ENCODE measurements at places on chromosomes 2 and 18. TPM values are rescaled to one million over a fixed set of nuclear protein-coding genes. Genes with fewer than 3 reads are reported as not detected.

SP100 gene
- total RNA-seq: 63.1 TPM

GALNT5 gene
- total RNA-seq: 0.04 TPM

UPP2 gene
- not detected for total RNA-seq

AQP12A gene
- not detected for total RNA-seq

PAX3 gene
- total RNA-seq: 5.5 TPM

CYTIP gene
- 0.06 TPM for total RNA-seq

GNAL gene
- total RNA-seq: 17.3 TPM

AGXT gene
- not detected for total RNA-seq

ACTG2 gene
- not detected for total RNA-seq

FBXO11 gene
- total RNA-seq: 25.7 TPM

ASXL3 gene
- total RNA-seq: 0.41 TPM

CXCR4 gene
- 0.06 TPM for total RNA-seq

DNA sequence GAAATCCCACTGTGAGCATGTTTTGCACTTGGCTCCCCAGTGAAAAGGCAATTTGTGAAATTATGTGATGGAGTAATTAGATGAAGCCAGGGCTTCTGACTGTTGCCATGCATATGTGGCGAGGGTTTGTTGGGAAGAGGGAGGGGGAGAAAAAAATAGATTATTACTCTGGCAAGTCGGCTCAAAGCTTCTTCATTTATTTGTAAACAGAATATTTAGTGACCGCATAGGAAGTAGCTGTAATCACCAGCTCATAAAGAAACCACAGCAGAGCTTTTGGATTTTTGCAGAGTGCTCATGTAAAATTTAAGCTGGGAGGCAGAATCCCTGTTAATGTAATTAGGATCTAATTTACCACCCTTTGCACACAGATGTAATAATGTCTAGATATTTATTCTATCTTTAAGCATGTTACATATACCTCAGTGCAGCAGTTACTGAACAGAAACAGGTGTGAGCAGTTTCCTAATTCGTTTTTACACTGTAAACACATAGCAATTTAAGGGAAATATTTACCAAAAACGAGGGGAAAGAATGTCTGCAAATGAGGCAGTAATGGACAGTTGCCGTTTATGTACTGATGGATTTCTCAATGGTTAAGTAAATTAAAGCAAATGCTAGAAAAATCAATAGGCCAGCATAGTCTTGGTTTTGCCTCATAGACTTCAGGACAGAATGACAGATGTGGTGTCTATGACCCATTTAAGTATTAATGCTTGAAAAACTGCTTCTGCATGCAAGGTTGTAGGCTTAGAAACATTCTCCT lies 87.9 kb downstream of the MEIS1 start:
- DNase-seq: no peak

GRCh38 chr2:37829202-37829601 lies 95.9 kb upstream of the RMDN2 start:
- peak; percentile 20 for DNase-seq

GRCh38 chr2:207437524-207438143 lies 92.1 kb upstream of the CREB1 start:
- no peak for DNase-seq

DNA sequence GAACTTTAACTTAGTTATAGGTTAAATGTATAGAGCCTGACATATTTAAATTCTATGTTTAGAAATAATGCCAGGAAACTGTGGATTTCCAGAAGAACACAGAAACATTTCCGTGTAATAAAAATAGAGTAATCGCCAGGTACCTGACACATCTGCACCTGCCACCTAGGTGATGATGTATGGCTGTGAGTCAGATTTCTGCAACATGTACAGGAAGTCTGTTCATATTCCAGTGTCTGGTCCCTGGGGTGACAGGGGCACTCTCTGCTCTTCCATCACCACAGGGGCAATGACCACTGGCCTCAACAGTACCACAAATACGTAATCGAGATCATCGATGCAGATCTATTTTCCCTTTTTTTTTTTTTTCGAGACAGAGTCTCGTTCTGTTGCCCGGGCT lies 101.1 kb upstream of the LPIN2 start:
- no peak for DNase-seq

- DNase-seq: no peak
These were observed 3.2 kb downstream of the ID2 start for GRCh38 chr2:8684878-8685696.

- no peak for DNase-seq
These were observed 590.2 kb downstream of the EPHA4 start for GRCh38 chr2:220981926-220982325.

- DNase-seq: no peak
These were observed 26.0 kb downstream of the PLEK start for GRCh38 chr2:68391099-68391498.

- no peak for DNase-seq
These were observed 4.7 kb upstream of the PSD4 start for GRCh38 chr2:113169002-113169530.

DNA sequence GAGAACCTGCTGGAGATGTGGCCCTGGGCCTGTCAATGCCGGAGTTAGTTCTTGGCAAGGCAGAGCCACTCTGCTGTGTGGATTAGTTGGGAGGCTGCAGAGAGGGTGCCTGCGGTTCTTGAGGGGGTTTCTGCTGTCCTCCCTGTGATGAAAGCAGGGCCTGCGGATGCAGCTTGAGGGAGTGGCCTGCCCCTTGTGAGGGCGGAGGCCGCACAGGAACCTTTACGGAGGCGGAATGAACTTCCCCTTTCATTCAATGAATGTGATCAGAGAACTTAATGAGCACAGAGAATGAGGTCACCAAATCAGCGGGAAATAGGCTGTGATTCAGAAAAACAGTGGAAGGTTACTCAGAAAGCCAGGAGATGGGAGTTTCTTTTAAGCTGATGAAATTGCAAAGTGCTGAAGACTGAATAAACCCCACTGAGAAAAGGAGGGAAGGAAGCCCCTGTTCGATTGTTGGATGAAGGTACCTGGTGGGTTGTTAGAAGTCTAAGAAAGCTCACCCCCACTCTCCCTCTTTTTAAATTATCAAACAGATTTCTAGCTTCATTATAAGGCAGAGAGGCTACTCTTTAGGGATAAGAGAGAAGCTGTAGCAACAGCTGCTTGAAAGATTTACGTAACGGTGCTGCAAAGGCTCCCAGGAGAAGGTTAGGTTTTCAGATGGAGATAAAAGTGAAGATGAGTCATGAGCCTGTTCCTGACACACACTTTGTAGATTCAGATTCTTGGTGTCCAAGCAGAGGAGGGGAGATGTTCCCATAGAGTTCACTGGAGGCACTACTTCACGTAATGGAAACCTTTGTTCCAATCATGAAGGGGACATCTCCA lies 47.4 kb downstream of the VWA3B start:
- DNase-seq: no peak

GRCh38 chr2:20985062-20985461 lies 58.8 kb downstream of the APOB start:
- no peak for DNase-seq

GRCh38 chr2:171566057-171566456 lies 43.8 kb downstream of the CYBRD1 start:
- no peak for DNase-seq

GRCh38 chr2:83233326-83233725 lies 1225.8 kb downstream of the SUCLG1 start:
- no peak for DNase-seq

GRCh38 chr2:120236791-120237190 lies 13.6 kb upstream of the TMEM185B start:
- no peak for DNase-seq

DNA sequence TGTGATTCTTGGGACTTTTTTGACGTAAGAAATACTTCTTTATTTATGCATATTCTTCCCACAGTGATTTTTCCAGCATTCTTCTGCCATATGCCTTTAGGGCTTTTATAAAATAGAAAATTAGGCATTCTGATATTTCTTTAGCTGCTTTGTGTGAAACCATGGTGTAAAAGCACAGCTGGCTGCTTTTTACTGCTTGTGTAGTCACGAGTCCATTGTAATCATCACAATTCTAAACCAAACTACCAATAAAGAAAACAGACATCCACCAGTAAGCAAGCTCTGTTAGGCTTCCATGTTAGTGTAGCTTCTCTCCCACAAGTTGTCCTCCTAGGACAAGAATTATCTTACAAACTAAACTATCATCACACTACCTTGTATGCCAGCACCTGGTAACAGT lies 62.6 kb downstream of the EIF5B start:
- no peak for DNase-seq

DNA sequence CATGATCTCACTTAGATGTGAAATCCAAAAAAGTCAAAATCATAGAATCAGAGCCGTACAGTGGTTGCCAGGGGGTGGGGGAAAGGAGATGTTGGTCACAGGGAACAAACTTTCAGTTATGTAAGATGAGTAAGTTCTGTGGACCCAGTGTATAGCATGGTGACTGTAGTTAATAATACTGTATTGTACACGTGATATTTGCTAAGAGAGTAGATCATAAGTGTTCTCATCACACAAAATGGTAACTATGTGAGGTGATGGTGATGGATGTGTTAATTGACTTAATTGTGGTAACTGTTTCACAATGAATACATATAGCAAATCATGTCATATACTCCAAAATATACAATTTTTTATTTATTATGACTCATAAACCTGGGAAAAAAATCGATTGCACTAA lies 202.1 kb upstream of the SMAD7 start:
- no peak for DNase-seq

DNA sequence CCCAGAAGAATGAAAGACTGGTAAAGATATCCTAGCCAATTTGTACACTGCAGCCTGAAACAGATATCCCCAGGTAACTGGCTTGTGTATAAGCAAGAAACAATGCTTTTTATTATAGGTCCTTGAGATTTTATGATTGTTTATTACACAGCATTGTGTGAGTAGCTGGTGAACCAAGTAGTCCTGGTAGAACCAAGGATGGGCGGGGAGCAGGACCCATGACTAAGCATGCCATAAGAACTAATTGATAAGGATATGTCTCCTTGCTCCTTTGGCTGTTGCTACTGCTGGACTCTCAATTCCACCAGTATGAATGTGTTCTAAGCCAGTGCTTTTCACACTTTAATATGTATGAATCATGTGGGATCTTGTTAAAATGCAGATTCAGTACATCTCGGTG lies 12.3 kb upstream of the ALMS1 start:
- no peak for DNase-seq

DNA sequence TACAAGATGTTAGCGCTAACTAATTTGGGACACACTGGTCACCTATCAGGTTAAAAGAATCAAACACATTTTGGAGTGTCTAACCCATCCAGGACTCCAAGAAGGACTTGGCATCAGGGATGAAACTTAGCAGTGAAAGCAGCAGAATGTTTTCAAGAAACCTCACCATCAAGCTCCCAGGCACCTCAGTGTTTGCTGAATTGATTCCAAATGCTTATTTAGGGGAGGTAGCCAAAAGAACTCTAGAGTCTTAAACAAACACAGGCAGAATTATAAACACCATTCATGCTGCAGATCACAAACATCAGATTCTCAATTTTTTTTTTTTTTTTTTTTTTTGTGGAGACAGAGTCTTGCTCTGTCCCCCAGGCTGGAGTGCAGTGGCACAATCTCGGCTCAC lies 122.8 kb upstream of the UXS1 start:
- no peak for DNase-seq

- DNase-seq: no peak
These were observed 272.5 kb downstream of the DSEL start for GRCh38 chr18:67243799-67244587.

GRCh38 chr2:197599285-197599965 lies 76.0 kb downstream of the RFTN2 start:
- DNase-seq: peak; percentile 27

- no peak for DNase-seq
These were observed 13.7 kb downstream of the NCKAP1 start for GRCh38 chr2:183024339-183025095.

DNA sequence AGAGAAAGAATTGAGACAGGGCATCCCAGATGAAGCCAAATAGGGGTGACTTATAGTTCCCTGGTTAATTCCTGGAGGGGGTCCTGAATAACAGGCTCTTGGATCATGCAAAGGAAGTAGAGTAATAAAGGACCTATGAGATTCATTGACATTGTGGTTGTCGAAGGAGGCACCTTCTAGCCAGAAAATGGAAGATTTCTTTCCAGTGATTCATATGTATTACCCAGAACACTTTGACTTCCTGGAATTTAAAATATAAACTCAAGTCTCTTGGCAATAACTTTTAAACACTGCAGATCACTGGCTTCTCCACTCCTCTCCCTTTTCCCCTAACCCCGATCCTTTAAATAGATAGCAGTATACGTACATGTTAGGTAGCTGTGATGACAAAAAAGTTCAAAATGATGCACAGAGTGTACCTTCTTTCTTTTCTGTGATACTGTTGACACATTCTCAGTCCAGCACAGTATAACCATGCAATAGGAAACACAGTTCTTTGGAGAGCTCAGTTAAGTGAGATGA lies 211.8 kb downstream of the LTBP1 start:
- no peak for DNase-seq

DNA sequence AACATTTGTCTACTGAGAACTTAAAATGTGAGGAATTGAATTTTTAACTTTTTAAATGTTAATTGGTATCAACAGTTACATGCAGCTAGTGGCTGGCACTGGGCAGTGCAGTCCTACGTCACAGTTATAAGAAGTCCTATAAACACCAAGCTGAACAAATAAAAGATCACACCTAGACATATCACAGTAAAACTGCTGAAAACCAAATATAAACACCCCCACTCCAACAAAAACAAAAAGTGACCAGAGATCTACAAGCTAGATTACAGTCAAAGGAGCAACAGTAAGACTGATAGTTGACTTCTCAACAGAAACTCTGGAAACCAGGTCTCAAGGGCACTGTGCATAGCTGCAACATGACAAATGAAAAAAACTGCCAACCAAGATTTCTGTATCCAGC lies 19.4 kb downstream of the TLK1 start:
- DNase-seq: no peak

Data from H4 (cell line).